ENCODE measurements at places on chromosomes 1 and 21.

DNA sequence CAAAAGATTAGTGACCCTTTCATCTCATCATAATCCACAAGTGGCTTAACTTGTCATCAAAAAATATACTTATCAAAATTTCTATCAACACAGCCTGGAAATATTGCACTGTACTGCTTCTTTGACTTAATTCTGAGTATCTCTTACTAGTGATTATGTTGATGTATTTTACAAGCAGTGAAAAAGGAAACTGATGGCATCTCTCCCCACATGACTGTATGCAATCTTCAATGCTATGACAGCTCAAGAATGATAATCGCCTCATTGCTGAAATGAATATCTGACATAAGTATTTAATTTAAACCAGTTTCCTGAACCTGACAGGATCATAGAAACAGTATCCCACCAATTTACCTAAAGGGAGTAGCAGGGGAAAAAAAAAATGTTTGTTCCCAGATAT lies 79.5 kb downstream of the DPYD start:
- peak; percentile 18 for DNase-seq

- no peak for DNase-seq
These were observed 219.4 kb downstream of the SLC35F3 start for GRCh38 chr1:234123867-234124266.

DNA sequence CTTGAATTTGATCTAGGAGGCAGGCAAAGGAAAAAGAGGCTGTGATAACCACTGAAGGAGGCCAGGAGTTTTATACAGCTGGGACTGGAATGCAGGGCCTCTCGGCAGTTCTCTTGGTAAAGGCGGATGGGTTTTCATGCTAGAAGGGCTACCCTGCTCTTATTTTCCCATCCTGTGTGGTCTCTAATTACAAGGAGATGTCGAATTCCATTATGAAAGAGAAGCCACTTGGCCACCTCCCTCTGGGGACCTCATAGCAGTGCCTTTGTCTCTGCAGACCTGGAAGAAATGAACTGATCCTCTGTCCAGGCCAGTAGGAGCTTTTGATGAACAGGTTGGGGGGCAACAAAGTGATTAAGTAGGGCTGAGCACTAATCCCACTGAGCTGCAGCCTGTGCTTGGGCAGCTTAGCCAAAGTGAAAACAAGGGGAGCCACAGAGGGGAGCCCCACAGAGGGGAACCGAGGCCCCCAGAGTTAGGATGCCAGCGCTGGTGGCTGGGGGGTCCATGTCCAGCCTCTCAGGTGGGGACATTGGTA lies 42.2 kb upstream of the BCAR3 start:
- DNase-seq: no peak

DNA sequence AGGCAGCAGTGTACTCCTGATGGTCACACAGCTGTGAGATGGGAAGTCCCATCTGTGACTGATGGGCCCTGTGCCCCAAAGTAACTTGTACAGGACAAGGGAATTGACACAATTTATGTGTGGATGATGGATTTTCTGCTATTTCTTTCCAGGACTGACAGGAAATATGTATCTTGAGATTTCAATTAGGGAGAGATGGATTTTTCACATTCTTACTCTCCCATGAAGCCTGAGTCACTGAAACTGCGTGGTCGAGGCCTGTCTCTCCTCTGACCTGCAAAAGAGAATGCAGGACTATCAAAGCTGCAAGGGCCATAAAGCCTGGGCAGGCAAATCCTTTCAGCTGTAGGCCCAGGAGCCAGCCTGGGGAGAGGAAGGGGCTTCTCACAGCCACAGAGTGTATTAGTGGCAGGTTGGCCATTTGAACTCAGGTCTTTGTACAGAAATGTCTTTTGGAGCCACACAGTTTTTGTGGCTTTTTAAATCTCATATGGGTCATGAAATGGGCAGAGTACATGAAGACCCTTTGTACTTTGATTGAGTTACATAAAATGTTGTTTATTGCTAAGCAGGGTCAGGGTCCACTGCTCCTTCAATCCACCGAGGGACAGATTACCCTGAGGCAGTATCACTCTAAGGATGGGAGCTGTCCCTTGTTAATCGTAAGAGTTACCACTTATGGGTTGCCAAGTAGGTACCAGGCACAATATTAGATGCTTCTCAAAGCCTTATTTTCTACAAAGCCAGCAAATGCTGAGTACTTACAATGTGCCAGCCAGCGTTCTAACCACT lies 14.8 kb downstream of the ALX3 start:
- DNase-seq: no peak

DNA sequence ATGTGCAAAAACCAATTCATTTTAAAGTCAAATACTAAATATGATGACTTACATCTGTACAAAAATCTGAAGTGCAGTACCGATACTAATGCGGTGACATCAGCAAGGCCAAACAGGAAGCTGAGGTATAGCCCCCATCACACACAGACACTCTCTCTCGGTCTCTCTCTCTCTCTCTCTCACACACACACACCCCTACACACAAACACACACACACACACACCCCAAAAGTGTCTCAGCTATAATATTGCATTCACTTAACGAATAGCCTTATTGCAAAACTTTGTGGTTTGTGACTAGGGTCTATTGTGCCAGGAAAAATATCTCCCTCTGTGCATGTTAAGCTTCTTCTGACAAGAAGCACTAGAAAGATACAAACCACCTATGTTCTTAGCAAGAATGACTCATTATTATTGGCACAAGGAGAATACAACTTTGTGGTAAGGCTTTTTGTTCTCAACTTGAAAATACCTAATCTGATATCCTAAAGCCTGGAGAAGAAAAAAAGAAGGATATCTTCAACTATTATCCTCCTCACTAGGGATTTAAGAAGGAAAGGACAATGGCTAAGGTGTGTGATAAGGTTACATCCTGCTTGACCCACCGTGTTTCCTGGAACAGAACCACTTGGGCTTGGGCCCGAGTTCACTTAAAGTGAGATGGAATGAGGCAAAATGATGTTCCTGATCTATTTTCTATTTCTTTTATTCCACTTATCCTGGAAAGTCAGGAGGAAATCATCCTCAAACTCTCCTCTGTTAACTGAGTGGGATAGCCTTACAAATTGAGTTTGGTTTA lies 107.1 kb downstream of the NIBAN1 start:
- DNase-seq: peak; percentile 36

- no peak for DNase-seq
These were observed 89.7 kb downstream of the DIRAS3 start for GRCh38 chr1:67960766-67961165.

DNA sequence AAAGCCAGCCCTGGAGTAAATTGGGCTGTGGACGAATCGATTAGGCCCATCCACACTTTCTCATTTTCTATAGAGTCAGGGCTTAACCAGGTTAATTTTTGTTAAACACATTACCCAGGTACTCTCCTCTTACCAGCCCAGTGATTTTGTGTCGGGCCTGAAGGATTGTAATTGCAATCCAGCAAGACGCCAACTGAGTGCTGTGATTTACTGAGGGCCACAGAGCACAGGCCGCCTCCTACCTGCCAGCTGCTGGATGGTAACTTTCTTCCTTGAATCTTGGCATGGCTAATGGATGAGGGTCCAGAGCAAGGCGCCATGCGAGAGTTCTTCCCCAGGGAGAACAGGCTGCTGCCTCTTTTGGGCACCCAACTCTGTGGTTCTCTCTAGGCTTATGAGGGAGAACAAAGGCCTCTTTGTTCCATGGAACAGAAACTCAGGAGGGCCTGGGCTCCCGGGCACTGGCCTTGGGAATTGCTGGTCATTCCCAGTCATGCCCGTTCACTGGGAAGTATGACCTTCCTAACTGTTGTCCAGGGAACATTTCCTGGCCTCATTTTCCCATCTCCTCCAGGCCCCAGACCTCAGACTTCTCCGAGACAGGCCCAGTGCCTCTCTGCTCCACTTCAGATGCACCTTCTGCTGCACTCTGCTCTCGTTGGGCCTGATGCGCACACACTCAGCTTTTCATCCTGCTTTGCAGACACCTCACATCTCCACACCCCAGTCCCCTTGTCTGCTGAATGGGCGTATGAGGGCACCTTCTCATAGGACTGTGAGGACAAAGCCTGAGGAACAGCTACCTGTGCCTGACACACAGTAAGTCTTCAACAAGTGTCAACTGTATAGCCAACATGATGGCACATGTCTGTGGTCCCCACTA lies 57.3 kb downstream of the SYF2 start:
- no peak for DNase-seq

- DNase-seq: peak; percentile 53
These were observed 139.9 kb downstream of the CLIC6 start for GRCh38 chr21:34808569-34809204.

DNA sequence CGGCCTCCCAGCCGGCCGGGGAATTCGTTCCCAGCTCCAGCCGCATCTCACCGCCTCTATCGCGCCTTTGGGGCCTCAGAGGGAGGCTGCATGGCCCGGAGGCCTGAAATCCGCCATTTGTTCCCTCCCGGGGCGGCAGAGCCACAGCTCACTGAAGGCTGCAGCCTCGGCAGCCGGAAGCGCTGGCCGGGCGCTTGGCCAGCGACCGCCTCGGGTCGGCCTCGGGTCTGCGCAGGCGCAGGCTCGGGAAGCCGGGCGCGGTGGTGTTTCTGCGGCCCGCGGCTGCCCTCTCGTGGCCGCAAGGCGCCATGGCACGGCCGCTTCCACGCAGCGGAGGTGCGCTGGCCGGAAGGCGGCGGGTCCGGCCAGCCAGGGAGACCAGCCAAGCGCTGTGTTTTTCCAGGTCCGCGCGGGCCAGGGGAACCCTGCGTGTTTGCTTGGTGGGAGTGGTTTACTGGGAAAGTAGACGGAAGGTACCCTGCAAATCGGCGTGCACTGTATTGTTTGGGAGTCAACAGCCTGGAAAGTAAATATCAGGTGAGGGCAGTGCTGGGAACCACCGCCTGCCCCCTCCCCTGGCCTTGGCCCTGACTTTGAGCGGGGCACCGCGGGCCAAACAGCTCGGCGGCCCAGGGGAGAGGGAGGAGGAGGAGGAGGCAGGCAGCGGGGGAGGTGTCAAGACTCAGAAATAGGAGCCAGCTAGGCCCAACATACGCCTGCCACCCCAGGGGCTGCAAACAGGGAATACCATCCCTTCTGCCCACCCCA lies 52.7 kb upstream of the CD34 start:
- DNase-seq: peak; percentile 94

DNA sequence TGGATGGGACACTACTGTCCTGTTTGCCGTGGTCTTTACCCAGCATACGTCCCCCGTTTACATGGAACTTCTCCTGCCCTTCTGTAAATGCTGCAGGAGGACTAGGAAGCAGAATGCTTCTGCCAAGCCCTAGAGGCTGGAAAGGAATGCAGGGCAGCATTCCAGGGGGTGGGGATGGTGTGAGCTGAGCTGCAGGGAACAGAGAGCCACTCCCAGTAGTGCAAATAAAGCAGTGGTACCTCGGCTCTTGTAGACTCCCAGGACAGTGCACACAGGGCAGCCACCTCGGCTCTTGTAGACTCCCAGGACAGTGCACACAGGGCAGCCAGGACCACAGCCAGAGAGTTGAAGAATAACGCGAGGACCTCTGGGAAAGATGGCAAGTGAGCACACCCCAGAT lies 35.4 kb downstream of the PTPRU start:
- DNase-seq: no peak

GRCh38 chr1:78892260-78892840 lies 114.2 kb downstream of the ADGRL4 start:
- no peak for DNase-seq

- no peak for DNase-seq
These were observed 38.2 kb upstream of the PLA2G2C start for GRCh38 chr1:20224546-20224945.

DNA sequence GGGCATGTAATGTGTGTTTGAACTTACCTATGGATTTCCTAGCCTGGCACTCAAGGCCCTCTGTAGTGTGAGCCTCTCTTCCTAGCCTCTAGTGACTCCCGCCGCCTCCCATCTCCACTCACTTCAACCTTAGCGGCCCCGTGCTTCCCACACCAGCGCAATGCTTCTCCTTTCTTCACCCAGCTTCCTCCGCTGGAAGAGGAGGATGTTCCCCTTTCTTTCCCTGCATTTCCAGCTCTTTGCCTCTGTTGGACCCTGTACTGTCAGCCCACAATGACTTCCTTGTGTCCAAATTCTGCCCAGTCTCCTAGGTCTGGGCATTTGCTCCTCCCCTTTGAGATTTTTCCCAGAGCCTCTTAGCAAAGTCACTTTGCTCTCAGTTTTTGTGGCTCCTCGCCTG lies 138.1 kb upstream of the IRF2BP2 start:
- peak; percentile 79 for DNase-seq

DNA sequence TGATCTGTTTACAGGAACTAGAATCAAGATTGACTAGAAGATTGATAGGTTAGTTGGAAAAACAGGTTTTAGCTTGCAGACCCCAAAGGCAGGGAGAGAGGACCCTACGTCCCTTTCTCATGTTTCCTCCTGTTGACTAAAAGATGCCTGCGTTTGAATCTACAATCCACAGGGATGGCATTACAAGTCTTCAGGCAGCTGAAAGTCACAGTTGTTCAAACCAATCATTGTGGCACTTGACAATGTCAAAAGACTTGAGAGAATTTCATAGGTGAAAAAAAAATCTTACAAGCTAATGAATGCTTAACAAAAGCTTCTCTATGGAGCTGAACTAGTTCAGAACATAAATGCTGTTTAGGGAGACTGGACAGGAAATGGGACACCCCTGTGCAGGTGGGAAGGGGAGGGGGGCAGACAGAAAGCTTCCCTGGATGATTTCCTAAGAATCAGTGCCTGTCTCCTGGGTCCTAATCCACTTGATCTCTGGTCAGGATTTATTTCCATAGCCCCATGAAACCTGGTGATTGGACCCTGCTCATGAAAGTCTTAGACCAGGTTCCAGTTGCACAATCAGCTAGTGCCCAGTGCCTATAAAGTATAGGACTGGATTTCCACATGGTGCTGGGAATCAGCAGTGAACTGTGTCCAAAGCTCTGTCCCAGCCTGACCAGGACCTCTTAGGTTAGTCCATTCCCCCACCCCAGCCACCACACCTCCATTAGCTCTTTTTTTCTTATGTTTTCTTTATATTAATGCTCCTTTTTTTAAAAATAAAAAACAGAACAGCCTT lies 91.6 kb upstream of the BCAR3 start:
- no peak for DNase-seq

DNA sequence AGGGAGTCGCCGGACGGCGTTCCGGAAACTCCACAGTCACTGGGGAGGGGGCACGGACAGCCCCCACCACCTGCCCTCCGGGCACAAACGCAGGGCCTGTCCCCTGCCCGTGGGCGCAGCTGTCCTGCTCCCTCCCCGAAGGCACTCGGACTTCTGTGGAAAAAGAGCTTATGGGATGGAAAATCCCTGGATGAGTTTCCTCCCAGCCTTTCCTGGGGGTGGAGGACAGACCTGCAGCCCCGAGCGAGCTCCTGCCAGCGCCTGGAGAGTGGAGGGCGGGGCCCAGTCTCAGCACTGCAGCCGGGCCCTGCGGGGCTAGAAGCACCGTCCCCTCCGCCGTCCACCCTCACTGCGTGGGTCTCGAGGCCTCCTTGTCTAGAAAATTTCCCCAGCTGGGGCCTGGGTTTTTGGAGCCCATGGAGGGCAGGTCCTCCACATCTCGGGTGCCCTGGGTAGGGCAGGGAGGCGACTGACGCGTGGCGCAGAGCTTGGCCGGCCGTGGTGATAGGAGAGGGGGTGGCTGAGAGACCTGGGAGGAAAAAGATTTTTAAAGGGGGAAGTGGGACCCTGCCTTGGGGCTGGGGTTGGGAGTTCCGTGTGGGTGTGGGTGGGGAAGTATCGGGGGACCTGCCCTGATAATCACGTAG lies 6.4 kb upstream of the COL6A1 start:
- peak; percentile 9 for DNase-seq

- DNase-seq: peak; percentile 61
These were observed 6.7 kb upstream of the TIE1 start for GRCh38 chr1:43293896-43294760.

- no peak for DNase-seq
These were observed 69.2 kb upstream of the PDE9A start for GRCh38 chr21:42584296-42584641.

- DNase-seq: no peak
These were observed 41.3 kb downstream of the PIK3C2B start for GRCh38 chr1:204453141-204453772.

GRCh38 chr1:187961895-187962294 lies 1133.1 kb downstream of the PLA2G4A start:
- no peak for DNase-seq

Measured in suppressor macrophage (primary cell).